ENCODE measurements at places on chromosomes 4 and X.

GRCh38 chr4:20251031-20251795, 492 bp upstream of the SLIT2 start:
- no peak for DNase-seq

DNA sequence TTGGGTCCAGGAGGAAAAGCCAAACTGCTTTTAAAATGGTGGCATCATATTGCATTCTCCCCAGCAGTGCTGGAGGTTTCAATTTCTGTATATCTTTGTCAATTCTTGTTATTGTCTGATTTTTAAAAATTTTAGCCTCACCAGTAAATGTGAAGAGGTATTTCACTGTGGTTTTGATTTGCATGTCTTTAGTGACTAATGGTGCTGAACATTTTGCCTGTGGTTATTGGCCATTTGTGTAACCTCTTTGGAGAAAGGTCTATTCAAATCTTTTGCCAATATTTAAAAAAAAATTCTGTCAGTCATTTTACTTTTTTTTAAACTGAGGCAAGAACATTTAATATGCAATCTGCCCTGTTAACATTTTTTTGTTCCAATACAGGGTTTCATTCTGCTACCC, 322.1 kb downstream of the TLL1 start:
- DNase-seq = no peak

DNA sequence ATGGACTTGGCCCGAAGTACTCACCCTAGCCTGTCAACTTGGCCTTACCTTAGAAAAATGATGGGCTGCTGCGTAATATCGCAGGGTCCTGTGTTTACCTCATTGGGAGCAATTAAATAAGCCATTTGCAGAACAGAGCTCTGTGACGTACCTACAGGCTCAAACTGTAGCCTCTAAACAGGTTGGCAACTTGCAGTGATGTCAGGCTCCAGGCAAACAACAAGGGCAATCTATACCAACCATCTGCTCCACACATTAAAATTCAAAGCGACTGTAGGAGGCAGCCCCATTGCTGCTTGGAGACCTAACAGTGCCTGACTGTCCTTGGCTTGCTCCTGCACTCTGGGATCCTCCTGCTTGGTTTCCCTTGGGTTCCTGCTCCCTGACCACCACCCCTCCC, 17.2 kb downstream of the VGLL1 start:
- DNase-seq = no peak

DNA sequence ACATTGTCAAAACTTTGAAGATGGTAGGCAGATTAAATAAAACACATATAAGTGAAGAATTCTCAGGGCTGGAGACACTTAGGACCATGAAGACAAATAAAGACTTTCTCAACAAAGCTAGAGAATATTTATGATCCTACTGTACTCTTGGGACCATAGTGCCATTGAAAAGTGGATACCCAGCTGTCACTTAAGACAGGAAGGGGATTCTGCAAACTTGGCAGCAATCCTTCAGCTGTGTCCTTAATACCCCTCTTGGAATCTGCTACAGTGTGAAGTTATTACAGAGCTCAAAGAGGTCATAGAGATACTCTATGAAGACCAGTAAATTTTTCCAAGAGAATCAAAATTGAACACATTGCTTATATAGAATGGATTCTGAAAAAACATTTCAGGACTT, 24.3 kb downstream of the PDE5A start:
- DNase-seq = no peak

GRCh38 chrX:75623535-75623934, 100.7 kb upstream of the ZDHHC15 start:
- DNase-seq = no peak

GRCh38 chr4:137394018-137394417, 138.3 kb downstream of the PCDH18 start:
- no peak for DNase-seq

- no peak for DNase-seq
These were observed 13.3 kb upstream of the CD99 start for GRCh38 chrX:2677764-2678163.

DNA sequence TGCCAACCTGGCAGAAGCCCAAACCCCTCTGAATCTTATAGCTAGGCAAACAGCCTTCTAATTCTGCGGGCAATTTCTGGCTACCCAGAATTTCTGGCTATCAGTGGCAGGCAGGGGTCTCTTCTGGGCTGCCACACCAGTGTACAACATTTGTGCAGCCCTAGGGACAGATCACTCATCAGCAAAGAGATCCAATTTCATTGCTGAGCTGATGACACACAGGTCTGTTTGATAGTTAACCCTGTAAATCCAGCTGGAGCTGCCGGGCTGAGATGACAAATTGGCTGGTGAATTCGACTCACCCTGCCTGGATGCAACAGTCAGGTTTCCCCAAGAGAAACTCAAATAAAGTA, 2.4 kb downstream of the MID1 start:
- DNase-seq = no peak

DNA sequence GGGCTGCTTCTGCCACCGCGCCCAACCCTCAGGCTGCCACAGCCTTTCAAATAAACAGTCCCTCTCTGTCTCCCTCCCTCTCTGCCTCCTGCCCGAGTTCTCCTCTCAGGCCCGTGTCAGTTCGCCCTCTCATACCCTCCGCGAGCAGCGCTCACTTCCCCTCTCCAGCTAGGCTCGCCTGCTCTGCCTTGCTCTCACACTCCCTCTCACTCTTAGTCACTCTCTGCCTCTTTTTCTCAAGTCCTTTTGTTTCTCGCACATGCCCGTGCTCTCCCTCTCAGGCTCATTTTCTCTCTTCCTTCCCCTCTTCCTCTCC, 3.2 kb downstream of the EFNB1 start:
- no peak for DNase-seq

DNA sequence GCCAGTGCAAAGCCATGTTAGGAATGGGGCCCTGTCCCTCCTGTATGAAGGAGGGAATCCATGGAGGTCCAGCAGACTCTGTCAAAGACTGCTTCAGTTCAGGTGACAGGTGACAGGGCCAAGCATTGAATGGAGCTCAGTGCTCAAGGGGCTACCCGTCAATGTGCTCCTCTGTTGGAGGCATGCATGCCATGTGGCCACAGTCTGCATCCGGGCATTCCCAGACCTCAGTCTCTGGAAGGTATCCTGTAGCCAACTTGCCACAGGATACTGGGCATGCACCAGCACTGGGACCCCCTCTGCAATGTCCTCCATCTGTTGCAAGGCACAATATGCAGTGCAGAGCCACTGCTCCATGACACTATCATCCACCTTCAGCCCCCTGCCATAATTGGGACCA, 136.1 kb upstream of the GATB start:
- DNase-seq = no peak

DNA sequence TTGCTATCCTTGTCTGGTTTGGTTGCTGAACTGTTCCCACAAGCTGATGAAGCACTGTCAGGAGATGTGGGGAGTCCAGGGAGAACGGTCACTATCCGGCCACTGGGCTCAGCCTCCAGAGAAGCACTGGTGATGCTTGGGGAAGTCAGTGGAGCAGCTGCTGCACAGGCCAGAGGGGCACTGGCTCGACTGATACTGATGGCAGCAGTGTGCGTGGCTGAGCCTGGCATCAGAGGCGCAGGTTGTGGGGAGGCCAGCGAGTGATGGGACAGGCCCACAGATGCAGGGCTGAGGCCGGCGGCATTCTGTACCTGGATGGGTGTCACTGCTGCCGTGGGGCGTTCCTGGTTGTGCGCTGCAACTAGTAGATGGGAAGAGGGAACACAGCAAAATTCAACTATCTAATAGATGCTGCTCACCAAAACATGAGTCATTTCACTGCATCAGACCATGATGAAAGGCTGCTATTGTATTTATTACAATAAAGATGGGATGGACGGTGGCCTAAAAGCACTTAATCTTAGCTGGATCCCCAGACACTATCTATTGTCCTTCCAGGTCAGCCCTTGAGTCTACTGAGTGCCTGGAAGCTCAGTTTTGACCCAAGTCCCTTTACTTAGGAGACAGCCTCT, 106.3 kb upstream of the CBR4 start:
- no peak for DNase-seq

DNA sequence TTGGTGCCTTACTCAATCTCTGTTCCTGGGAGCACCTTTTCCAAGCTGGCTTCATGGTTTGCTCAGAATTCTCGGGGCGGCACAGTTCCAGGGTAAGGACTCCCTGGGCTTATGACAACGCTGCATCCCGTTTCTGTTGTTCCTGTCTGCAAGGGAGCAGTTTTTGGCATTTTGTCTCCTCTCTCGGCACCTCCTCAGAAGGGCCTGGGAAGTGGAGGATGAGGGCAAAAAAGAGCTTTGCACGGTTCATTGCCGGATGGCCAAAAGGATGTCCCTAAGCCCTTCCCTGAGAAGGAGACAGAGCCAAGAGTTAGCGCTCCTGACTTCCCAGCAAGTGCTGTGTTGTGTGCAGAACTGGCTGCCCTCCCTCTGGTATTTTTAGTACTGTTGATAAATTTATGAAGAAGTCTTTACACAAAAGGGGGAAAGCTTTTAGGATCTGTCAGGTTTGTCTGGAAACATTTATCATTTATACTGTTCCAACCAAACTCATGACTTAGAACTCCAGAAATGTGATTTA, 13.4 kb downstream of the SRD5A3 start:
- no peak for DNase-seq

GRCh38 chr4:162644346-162644745, 480.5 kb upstream of the FSTL5 start:
- no peak for DNase-seq

GRCh38 chrX:47637546-47638195, 7.9 kb upstream of the CFP start:
- DNase-seq = no peak

- DNase-seq = no peak
These were observed 92.7 kb downstream of the AFF2 start for GRCh38 chrX:148593146-148593545.

- no peak for DNase-seq
These were observed 2.1 kb downstream of the NSD2 start for GRCh38 chr4:1873291-1873690.

- DNase-seq = no peak
These were observed 87.2 kb downstream of the HPRT1 start for GRCh38 chrX:134547047-134547679.

GRCh38 chrX:133654811-133655210, 239.5 kb upstream of the GPC4 start:
- DNase-seq = no peak

DNA sequence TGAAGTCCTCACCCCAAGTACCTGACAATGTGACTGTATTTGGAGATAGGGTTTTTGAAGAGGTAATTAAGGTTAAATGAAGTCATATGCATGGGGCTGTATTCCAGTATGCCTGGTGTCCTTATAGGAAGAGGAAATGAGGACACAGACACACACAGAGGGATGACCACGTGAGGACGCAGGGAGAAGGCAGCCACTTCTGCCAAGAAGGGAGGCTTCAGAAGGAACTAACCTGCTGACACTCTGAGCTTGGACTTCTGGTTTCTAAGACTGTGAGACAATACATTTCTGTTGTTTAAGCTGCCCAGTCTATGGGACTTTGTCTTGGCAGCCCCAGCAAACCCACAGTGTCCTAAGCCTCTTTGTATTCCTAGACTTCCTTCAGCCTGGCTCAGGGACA, 3.0 kb upstream of the SLC2A9 start:
- no peak for DNase-seq

GRCh38 chr4:182600093-182600492, 317.1 kb downstream of the DCTD start:
- DNase-seq = no peak

DNA sequence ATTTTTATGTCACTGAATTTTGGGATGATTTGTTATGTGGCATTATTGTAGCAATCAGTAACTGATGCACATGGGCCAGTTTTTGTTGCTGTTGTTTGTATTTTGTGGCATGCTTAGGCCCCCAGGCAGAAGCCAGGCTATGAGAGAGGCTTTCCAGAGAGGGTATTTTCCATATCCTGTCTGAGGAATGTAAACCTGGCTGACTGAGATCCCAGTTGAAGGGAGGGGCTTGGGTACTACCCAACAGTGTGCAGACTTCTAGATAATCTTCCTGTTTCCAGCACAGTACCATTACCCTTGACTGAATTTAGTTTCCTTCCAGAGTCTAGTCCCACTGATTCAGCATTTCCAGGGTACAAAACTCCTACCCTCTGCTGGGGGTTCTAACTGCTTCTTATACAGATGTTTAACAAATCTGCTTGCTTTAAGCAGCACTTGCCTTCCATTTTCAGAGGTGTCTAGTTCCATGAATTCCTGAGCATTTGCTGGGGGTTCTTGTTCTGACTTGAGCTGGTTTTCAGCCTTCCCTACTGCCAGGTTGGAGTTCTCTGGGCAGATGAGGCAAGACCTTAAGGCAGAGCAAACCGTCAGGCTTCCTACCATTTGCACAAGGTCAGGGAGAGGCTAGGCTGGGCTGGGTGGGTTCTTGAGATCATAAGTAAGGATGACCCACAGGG, 104.7 kb upstream of the EGFL6 start:
- DNase-seq = no peak

- DNase-seq = no peak
These were observed 644.5 kb upstream of the DIPK2B start for GRCh38 chrX:45845142-45845541.

- DNase-seq = no peak
These were observed 33.5 kb upstream of the ELF2 start for GRCh38 chr4:139210486-139210885.

DNA sequence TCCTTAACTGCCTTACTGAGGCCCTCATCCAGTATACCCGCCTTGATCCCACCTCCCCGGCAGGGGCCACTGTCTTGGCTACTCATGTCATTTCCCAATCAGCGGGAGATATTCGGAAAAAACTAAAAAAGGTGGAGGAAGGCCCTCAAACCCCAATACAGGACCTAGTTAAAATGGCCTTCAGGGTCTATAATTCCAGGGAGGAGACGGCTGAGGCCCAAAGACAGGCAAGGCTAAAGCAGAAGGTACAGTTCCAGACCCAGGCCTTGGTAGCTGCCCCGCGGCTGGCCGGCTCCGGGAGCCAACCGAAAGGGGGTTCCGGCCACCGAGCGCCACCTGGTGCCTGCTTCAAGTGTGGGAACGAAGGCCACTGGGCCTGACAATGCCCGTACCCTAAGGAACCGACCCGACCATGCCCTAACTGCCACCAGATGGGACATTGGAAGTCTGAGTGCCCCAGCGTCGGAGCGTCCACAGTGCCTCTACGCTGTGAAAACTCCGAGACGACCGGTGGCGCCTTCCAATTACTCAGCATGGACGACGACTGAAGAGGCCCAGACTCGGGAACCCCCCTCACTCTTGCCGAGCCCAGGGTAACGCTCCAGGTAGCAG, 959.6 kb downstream of the RPA4 start:
- DNase-seq = no peak

GRCh38 chrX:50838820-50839600, 25.0 kb upstream of the SHROOM4 start:
- no peak for DNase-seq

DNA sequence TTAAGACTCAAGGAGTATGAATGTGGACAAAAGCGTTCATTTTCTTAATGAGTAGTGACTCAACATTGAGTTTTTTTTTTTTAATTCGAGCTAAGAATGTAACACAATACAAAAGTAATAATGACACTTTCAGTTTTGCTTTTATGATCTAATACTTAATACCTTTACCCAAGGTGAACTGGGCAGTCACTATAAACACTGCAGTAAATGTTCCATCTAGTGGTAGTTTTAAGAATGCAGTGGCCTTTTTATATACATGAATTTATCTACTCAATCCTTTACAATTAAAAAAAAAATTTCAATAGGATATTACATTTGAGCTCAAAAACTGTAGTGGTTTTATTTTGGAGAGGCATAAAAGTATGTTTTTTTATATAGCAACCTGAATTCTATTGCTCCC, 33.9 kb downstream of the PDK3 start:
- no peak for DNase-seq

GRCh38 chr4:137703195-137703594, 170.9 kb upstream of the PCDH18 start:
- DNase-seq = no peak

GRCh38 chr4:76235915-76236314, 15.6 kb upstream of the FAM47E start:
- no peak for DNase-seq

Measured in T follicular helper cell (primary cell).